ENCODE measurements at places on chromosomes 6 and 20.

DNA sequence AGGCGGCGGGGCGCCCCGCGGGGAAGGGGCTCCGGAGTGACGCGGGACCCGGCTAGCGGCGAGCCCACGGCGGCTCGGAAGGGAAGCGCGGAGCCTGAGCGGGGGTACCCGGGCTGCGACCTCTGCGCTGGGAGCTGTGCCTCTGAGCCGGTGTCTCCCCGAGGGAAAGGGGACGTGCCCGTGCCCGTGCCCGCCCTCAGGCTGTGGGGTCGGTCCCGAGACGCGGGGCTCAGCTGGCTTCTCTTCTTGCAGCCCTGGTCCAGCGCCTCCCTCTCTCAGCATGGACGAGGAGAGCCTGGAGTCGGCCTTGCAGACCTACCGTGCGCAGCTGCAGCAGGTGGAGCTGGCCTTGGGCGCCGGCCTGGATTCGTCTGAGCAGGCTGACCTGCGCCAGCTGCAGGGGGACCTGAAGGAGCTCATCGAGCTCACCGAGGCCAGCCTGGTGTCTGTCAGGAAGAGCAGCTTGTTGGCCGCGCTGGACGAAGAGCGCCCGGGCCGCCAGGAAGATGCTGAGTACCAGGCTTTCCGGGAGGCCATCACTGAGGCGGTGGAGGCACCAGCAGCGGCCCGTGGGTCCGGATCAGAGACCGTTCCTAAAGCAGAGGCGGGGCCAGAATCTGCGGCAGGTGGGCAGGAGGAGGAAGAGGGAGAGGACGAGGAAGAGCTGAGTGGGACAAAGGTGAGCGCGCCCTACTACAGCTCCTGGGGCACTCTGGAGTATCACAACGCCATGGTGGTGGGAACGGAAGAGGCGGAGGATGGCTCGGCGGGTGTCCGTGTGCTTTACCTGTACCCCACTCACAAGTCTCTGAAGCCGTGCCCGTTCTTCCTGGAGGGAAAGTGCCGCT lies 686 bp downstream of the ZGPAT start:
- ATAC-seq: peak; percentile 15

DNA sequence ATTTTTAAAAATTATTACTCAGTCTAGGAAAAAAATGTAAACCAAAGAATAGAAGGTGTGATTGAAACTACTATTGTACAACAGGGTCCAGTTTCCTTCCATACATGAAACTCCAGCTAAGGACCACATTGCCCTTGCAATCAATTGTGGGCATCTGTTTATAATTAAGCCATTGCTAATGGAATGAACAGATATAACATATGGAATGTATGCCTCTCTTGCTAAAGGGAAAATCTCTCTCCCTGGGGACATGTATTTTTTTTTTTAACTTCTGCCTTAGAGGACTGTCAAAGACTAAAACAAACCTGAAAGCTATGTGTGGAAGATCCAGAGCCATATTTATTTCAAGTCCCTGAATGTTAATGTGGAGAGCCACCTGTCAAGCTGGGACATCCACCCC lies 336.8 kb upstream of the MANEA start:
- ATAC-seq: no peak

GRCh38 chr6:132598473-132598872 lies 8.9 kb upstream of the TAAR5 start:
- ATAC-seq: no peak

GRCh38 chr6:18532139-18532538 lies 145.0 kb downstream of the RNF144B start:
- no peak for ATAC-seq

GRCh38 chr6:169899481-169900145 lies 148.2 kb downstream of the ERMARD start:
- ATAC-seq: no peak

DNA sequence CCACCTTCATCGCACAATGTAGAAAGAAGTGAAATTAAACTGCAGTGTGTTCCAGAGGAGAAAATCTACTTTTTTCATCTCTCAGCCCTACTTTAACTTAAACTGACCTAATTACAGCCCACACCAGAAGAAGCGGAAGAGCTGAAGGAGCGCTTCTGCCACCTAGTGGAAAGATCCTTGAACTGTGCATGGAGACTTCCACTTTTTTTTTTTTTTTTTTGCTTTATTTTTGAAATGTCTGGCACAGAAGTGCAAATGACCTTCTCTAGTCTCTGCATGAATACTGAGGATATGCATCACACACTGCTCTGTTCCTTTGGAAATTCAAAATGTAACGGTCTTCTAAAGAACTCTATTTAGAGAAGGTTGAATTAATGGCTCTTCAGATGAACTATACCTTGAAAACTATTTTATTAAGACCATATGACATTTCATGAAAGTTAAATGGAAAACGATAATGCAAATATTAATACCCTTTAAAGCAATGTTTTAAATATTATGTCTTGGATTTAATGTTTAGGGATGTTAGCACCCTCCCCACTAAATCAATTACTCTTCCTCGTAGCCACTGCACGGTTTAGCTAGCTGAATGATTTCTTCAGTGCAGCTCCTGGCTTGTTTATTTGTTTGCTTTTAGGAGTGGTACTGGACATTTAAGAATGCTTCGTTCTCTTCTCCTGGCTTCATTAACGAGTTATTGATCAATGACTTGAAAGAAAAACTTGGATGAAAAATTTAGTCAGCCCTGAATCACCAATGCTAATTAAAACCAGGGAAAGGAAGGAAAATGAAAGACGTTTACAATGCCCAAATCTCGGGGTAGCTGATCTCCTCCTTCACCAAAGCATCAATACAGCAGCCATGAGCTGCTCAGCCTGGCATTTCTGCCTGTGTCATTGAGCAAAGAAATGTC lies 569.6 kb upstream of the GJE1 start:
- ATAC-seq: peak; percentile 81

- no peak for ATAC-seq
Observed at GRCh38 chr6:75157336-75157735, 48.5 kb downstream of the COL12A1 start.

GRCh38 chr6:13827032-13827431 lies 12.7 kb upstream of the MCUR1 start:
- ATAC-seq: no peak

DNA sequence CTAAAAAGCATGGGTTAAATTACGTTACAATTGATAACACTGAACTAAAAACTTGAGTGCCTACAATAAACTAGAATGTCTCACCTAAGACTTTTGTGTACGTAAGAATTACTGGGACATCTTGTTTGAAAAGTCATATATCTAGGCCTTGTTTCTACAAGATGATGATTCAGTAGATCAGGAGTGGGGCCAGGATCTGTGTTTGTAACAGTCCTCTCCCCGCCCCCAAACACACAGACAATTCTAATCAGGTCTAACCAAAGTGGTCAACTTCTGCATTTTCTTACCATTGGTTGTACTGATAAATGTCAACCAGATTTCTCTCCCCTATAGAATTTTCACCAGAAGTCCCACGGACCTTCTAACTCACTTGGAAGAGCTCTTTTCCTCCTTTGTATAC lies 56.9 kb downstream of the RAMACL start:
- no peak for ATAC-seq

- ATAC-seq: no peak
Observed at GRCh38 chr6:164569509-164569908, 739.9 kb downstream of the C6orf118 start.

GRCh38 chr6:33886673-33887144 lies 82.9 kb upstream of the MLN start:
- ATAC-seq: no peak

DNA sequence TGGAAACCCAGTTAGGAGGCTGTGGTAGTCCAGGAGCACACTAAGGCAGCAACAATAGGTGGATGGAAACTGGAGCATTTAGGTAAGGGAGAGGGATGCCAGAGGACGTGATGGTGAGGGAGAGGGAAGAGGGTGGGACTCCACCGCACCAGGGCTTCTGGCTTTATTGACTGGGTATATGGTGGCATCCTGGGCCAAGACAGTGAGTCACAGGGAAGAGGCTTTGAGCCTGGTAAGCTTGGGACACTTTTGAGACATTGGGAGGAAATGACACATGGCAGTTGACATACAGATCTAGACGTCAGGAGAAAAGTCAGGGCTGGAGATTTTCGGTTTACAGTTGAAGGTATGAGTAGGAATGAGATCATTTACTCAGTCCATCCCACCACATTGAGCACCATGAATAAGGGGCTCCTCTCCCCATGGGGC lies 14.9 kb downstream of the NT5E start:
- no peak for ATAC-seq

DNA sequence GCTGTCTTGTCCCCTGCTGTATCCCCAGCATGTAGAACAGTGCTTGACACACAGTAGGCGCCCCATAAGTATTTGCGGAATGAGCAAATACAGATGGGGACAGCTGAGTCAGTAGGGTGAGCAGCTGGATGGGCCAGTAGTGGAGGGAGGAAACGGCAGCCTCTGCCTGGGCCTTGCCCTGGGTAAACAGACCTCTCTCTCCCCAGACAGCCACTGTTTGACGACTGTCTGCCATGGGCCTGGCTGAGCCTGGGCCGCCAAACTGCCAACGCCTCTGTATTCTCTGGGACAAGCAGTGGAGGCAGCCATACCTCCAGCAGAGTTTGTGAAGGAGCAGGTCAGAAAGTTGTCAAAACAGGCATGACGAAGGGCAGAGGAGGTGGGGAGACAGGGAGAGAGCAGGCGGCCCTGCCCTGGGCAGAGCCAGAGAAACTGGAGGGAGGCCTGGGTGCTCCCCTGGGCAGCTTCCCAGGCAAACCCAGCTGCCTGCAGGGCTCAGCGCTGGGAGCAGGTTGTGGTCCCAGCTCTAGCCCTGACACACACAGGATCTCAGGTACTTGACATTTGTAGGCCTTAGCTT lies 15.2 kb downstream of the HNF4A start:
- peak; percentile 36 for ATAC-seq

- no peak for ATAC-seq
Observed at GRCh38 chr20:59525500-59526241, 78.7 kb upstream of the PHACTR3 start.

DNA sequence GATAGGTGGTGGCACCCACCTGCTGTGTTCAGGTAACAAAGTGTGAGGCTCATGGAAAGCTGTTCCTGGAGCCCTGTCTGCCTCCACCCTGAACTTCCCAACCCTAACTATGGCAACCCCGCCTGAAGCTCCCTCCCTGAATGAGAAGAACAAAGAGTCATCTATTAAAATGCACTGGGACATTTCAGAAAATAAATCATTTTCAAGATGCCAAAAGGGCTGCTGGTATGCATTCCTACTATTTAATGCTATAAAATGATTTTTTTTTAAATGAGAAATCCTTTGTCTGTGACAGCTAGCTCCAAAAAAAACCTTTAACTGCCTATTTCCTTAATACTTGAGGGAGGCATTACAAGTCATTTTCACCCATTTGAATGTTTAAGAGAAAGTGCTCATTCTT lies 84.3 kb upstream of the MRPS10 start:
- ATAC-seq: no peak

- ATAC-seq: no peak
Observed at GRCh38 chr20:54577637-54578036, 102.2 kb downstream of the DOK5 start.

GRCh38 chr6:63537201-63537958 lies 34.9 kb upstream of the LOC128125822 start:
- ATAC-seq: no peak

Data from stimulated activated memory B cell treated with anti-CD40 and anti-IgM and Interleukin-4, amounts not matched to agents 10 μg/mL and 1 μg/mL and 100 μg/mL, for 72 hours (primary cell).